ENCODE measurements at places on chromosomes 6 and 20.

DNA sequence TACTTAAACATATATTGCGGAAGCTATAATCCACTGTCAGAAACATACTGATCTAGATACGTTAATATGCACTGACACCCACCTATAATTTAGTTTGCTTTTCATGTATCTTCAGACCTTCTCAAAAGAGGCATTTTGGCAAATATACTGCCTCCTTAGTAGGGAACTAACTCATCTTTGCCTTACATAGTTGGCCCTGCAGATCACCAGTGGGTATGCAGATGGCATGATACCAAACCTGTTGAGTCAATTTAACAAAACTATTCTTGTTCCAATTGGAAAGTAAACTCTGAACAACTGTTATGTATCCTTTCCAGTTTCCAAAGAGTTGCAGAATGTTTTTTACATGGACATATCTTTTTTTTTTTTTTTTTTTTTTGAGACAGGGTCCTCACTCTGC lies 35.6 kb upstream of the TBC1D20 start:
- DNase-seq: no peak

DNA sequence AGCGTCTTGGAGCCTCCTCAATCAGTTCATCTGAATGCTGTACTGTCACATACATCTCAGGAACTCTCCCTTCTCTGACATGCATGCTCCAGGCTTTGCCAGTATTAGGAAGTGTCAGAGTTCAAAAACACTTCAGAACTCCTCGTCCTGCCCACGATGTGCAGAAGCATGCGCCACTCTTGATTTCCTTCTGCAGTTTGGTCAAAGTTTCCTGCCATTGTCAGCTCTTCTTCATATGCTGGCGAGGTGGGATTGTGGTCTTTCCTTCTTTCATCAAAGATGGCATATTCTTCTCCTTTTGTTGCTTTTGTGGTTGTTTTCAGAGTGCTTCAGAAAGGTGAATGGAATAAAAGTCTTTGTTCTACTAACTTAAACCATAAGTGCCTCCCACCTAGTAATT lies 21.0 kb downstream of the SLC13A3 start:
- DNase-seq: no peak

- DNase-seq: no peak
Observed at GRCh38 chr6:148629181-148629580, 117.6 kb upstream of the UST start.

- DNase-seq: no peak
Observed at GRCh38 chr6:89281779-89282246, 33.3 kb downstream of the GABRR2 start.

GRCh38 chr6:119200512-119201175 lies 122.2 kb upstream of the FAM184A start:
- DNase-seq: no peak

All from NCI-H1694 treated with DMSO at 0.1 percent for 48 hours (cell line).